Right cardiac atrium (tissue), 5 donors: ENCODE measurements at places on chromosomes 3 and 15. TPM values are rescaled to one million over a fixed set of nuclear protein-coding genes. Genes with fewer than 3 reads are reported as not detected.

GRCh38 chr3:114551770-114552526, 258.1 kb downstream of the TIGIT start:
- no peak for DNase-seq

- no peak for DNase-seq
Measured at GRCh38 chr3:7847021-7847420, 654.6 kb upstream of the LMCD1 start.

DNA sequence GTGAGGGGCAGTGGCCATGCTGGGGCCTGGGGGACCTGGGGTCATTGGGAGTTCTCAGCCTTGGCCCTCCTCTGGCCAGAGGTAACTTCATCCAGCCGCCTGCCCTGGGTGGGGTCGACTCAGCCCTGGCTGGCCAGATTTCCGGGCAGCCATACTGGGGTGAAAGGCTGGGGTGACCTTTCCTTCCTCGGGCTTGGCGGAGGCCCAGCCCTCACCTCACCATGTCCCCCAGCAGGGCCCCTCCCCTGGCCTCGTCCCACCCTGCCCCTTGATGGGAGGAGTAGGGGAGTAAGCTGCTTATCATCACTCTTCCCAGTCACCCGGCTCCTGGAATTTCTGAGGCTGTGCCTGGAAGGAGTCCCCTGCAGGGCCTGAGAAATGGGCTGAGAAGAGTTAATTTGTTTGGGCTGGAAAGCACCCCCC, 5.4 kb downstream of the SEMA3F start:
- peak; percentile 80 for DNase-seq

DNA sequence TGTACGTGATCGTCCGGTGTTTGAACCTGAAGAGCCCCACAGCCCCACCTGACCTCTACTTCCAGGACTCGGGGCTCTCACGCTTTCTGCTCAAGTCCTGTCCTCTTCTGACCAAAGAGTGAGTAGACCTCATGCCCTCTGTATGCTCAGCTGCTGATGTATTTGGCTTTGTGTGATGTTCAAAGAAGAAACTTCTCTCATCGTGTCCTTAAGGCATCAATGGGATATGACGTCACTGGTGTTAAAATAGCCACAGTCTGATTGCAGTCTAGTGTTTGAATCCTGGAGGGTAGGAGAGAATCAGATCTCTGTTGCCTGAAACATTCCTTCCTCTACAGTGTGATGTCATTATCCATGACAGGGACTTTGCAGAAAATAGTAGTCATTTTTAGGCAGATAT, 28.1 kb downstream of the ABHD2 start:
- DNase-seq: no peak

DNA sequence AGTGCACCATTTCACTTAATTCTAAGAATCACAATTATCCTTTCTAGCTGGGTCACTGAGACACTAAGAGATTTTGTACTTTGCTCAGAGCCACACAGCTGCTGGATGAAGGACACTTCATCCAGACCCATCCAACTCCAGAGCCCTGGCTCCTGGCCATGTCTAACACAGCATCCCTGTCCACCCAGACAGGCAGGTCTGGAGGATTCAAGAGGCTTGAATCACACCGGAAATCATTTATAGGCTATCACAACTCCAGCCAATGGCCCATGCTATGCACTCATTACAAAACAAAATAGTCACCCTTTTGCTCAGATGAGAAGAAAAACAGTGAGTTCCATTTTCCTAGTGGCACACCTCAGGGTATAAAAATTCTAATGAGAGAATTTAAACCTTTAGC, 198.2 kb upstream of the LMCD1 start:
- no peak for DNase-seq

DNA sequence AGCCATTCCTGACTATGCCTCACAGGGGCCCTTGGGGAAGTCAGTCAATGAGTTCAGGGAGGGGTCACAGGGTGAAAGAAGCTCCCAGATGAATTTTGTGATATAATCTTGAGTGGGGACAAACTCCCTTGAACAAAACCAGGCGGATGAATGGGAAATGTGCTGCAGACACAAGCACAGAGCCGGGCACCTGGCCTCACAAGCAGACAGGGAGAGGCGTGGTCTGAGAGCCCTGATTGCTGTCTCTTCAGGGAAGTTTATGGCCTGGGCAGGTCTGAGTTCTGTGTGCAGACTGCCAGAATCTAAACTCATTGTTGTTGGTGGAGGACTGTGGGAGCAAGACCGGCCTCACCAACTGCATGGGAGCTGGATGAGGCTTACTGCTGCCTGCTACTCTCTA, 591.8 kb downstream of the EPHA3 start:
- peak; percentile 21 for DNase-seq

- no peak for DNase-seq
Measured at GRCh38 chr3:59872128-59872527, 822.3 kb upstream of the CFAP20DC start.

Gene PIF1
- 0.79 TPM for total RNA-seq

DNA sequence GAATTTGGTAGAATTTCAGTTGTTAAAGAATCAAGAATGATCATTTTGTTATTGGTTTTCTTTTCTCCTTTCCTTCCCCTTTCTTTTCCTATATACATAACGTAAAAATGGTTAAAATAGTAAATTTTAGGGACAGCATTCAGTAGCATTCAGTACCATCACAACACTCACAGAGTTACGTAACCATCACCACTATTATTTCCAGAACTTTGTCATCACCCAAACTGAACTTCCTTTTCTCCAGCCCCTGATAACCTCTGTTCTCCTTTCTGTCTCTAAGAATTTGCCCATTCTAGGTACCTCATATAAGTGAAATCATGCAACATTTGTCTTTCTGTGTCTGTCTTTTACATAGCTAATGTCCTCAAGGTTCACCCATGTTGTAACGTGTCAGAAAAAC, 165.3 kb downstream of the AKAP13 start:
- no peak for DNase-seq

- no peak for DNase-seq
Measured at GRCh38 chr3:126127904-126128303, 44.0 kb upstream of the SLC41A3 start.
